ENCODE measurements at places on chromosomes 1 and 21. TPM values are rescaled to one million over a fixed set of nuclear protein-coding genes. Genes with fewer than 3 reads are reported as not detected.

DNA sequence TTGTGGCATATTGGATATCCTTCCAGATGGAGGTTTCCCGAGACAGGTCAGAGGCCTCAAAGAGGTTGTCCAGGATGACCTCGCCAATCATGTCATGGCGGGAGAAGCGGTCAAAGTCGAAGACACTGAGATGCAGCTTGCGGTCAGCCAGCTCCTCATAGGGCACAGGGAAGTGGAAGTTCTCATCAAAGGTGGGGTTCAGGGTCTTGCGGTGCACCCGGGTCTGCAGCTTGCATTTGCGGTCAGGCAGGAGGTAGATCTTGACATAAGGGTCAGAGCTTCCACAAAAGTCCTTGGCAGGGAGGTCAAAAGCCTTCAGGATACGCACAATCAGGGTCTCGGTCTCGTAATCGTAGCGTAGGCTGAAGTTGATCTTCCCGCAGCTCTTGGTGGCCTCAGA, 16.2 kb downstream of the SYT6 start:
- no peaks in the 10 kb centered on the region for H3K4me1 ChIP-seq
- DNase-seq, result no peak
- no peak overlapping the region for H3K4me3 ChIP-seq
- no peak overlapping the region for H3K27ac ChIP-seq
- peaks cover 9% of the 10 kb centered on the region for H3K27me3 ChIP-seq
- H3K36me3 ChIP-seq, result no peaks in the 10 kb centered on the region

DNA sequence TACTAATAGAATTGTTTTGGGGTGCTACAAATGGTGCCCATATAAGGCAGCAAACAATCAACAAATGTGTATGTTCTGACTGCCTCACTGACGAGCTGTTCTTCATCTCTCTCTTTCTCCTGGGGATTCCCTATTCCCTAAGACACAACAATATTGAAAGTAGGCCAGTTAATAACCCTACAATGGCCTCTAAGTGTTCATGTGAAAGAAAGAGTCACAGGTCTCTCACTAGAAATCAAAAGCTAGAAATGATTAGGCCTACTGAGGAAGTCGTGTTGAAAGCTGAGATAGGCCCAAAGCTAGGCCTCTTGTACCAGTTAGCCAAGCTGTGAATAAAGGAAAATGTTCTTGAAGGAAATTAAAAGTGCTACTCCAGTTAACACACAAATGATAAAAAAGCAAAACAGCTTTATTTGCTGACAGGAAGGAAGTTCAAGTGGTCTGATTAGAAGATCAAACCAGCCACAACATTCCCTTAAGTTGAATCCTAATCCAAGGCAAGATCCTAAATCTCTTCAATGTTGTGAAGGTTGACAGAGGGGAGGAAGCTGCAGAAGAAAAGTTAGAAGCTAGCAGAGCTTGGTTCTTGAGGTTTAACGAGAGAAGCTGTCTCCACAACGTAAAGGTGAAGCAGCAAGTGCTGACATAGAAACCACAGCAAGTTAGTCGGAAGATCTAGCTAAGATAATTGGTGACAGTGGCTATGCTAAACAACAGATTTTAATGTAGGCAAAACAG, 26.3 kb downstream of the ATP2B4 start:
- H3K4me1 ChIP-seq, result peaks cover 68% of the 10 kb centered on the region
- peaks cover 31% of the 10 kb centered on the region for H3K36me3 ChIP-seq
- DNase-seq, result peak; percentile 31
- peak overlapping the region; percentile 35 for H3K4me3 ChIP-seq
- H3K27me3 ChIP-seq, result no peaks in the 10 kb centered on the region
- H3K27ac ChIP-seq, result peak overlapping the region; percentile 95

GRCh38 chr1:180234369-180235076, 4.5 kb downstream of the LHX4 start:
- no peak overlapping the region for H3K27ac ChIP-seq
- no peaks in the 10 kb centered on the region for H3K36me3 ChIP-seq
- DNase-seq, result no peak

DNA sequence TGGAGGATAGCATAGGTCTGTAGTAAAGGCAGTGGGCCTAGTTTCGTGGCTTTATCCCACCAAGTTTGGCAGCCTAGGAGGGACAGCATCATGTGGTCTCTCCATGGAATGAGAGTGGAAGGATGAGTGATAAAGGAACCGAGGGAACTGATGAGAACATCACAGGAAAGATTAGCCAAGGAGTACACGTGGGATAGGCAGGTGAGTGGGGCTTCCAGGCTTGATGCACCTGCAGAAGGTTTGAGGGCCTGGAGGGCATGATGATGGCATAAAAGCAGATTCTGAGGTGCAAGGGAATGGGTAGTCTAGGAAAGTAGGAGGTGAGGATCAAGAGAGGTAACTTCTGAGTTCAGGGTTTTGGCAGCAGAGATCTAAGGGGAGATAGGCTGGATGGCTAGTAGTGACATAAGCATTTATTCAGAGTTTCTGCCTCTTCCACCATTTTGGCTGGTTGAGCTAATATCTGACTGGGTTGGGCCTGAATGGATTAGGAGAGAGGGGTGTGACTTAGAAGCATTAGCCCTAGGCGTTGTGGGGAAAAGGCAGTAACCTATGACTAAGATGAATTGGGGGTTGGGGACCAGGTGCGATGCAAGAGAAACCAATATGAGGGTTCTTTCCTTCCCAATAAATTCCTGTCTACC, 9.1 kb downstream of the PTGFRN start:
- H3K4me3 ChIP-seq, result no peak overlapping the region
- no peaks in the 10 kb centered on the region for H3K27me3 ChIP-seq
- peaks cover 9% of the 10 kb centered on the region for H3K4me1 ChIP-seq
- DNase-seq, result no peak
- no peaks in the 10 kb centered on the region for H3K36me3 ChIP-seq

DNA sequence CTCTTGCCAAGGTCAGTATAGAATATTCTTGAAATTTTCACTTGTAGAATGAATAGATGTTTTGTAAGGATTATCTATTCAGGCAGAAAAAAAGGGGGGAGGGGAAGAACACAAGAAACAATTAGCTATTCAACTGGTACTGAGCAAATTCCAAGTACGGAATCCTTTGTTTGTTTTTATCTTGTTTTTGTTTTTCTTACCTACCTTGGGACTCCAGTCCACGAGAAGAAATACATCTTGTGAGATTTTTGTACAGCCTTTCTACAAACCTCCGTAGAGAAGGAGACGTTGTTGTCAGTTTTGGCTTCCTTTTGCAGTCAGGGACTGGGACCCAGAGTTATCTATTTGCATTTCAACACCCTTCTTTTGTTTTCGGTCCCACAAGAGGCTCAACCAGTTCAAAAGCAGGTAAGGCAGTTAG, 36.0 kb downstream of the ZNF281 start:
- peaks cover 11% of the 10 kb centered on the region for H3K4me1 ChIP-seq
- H3K27ac ChIP-seq, result no peak overlapping the region
- no peak overlapping the region for H3K4me3 ChIP-seq

DNA sequence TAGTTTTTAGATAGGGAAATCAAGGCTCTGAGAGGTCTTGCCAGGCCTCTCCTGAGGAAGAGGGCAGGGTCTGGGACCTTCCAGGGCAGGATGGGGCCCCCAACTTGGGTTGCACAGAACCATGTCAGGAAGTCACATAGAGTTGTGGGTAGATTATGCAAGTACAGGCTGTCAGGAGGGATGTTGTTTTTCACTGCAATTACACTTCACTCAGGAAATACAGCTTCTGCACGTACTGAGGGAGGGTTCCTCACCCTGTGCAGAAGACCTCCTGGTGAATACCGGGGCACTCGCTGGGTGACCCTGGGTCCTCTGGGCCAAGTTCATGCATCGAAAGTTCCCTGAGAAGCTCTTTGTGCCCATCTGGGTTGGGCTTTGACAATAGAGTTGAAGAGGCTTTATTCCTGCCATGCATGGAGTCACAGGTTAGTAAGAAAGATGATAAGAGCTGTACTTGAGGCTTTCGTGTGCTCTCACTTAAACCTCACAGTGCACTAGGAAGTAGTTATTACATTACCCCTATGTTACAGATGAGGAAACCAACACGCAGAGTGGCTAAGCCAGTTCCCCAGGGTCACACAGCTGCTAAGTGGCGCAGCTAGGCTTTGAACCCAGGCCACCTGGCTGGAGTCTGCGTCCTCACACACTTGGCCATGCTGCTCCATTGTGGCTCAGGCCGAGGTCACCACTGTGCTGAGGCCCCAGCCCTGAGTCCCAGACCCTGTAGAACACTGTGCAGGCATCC, 16.2 kb upstream of the TNFRSF1B start:
- peaks cover 17% of the 10 kb centered on the region for H3K36me3 ChIP-seq
- H3K4me3 ChIP-seq, result peak overlapping the region; percentile 53
- DNase-seq, result no peak
- peaks cover 74% of the 10 kb centered on the region for H3K4me1 ChIP-seq
- H3K27ac ChIP-seq, result peak overlapping the region; percentile 96

GRCh38 chr21:41207401-41208375, 39.7 kb downstream of the BACE2 start:
- no peak for DNase-seq
- no peaks in the 10 kb centered on the region for H3K27me3 ChIP-seq
- H3K4me3 ChIP-seq, result no peak overlapping the region
- H3K27ac ChIP-seq, result no peak overlapping the region

DNA sequence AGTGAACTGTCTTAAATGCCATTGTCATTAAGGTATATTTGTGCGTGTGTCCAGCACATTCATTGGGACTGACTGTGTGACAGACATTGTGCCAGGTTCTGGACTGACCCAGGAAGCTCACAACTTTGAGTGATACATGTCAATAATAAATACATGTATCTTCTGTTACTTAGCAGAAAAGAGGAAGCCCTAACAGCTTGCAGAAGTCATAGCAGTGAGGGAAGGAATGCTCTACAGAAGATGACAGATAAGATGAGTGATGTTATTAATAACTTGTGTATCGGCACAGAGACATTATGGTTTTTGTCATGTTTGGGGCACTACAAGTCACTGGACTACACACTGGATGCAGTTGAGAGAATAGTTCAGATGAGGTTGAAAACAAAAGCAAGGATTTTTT, 1.2 kb upstream of the SRSF11 start:
- peaks cover 47% of the 10 kb centered on the region for H3K36me3 ChIP-seq
- H3K27me3 ChIP-seq, result no peaks in the 10 kb centered on the region
- no peak for DNase-seq
- H3K27ac ChIP-seq, result peak overlapping the region; percentile 78

DNA sequence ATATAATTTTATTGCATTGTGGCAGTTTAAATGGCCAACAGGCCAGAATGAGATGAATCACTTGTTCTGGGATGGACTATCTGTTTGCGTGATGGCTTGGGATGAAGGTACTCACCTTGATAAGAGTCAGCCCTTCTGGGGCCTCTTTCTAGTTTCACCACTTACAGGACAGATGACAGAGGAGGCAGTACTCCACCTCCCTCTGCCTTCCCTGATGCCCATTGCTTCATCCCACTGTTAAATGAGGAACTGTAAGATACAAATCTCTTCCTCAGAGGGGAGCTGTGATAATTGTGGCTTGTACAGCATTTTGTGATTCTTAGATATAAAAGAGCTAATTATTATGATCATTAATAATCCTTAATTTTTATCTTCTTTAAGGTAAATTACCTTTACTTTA, 3.7 kb upstream of the TCHH start:
- H3K27ac ChIP-seq, result no peak overlapping the region
- no peaks in the 10 kb centered on the region for H3K4me1 ChIP-seq
- no peaks in the 10 kb centered on the region for H3K36me3 ChIP-seq
- DNase-seq, result no peak

DNA sequence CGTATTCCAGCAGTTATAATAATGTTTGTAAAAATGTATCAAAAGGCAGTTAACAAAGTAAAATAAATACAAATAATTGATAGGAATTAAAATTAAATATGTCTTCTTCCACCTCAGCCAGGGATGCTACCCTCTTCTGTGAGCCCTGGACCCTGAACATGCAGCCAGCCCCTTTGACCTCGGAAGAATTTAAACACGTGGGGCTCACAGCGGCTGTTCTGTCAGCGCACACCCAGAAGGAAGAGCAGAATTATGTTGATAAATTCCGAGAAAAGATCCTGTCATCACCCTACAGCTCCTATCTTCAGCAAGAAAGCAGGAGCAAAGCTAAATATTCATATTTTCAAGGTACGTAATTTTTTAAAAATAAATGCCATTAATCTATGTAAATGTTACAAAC, 26.5 kb downstream of the UTS2 start:
- H3K27me3 ChIP-seq, result no peaks in the 10 kb centered on the region
- peaks cover 25% of the 10 kb centered on the region for H3K4me1 ChIP-seq
- H3K36me3 ChIP-seq, result peaks cover 13% of the 10 kb centered on the region
- peak overlapping the region; percentile 93 for H3K4me3 ChIP-seq
- no peak for DNase-seq

DNA sequence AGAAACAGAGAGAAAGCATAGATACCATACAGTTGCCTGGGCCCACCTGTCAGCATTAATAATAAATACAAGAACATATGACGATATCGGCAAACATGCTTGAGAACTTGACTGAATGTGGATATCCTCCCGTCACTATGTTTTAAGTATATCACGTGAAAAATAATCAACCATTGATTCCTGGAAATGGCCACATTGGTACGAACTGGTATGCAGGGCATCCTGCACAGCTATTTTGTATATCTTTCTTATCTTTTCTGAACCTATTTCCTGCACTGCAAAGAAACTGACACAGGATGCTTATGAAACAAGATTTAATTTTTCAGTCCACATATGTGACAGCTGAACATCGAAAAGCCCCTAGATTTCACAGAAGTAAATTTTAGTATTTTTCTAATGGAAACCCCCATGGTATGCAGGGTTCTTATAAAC, 22.8 kb upstream of the RGS1 start:
- no peak overlapping the region for H3K27ac ChIP-seq
- peaks cover 2% of the 10 kb centered on the region for H3K27me3 ChIP-seq
- H3K4me3 ChIP-seq, result no peak overlapping the region
- peaks cover 11% of the 10 kb centered on the region for H3K36me3 ChIP-seq
- DNase-seq, result no peak
- peaks cover 50% of the 10 kb centered on the region for H3K4me1 ChIP-seq

GRCh38 chr1:32335790-32336590, at the start of gene MARCKSL1:
TSS of gene MARCKSL1 (minus strand) at chr1:32336233. CDS start at chr1:32336033, 200 bp downstream.
- peak within 1 kb of the TSS; percentile 85 for H3K4me3 ChIP-seq
- DNase-seq, result peak; percentile 74
- H3K36me3 ChIP-seq, result peaks cover 29% of the 10 kb centered on the region
- no peaks in the 10 kb centered on the region for H3K27me3 ChIP-seq
- H3K27ac ChIP-seq, result peak within 1 kb of the TSS; percentile 67

GRCh38 chr1:55245781-55246180, 30.6 kb upstream of the USP24 start:
- no peak for DNase-seq
- H3K4me3 ChIP-seq, result no peak overlapping the region
- H3K36me3 ChIP-seq, result no peaks in the 10 kb centered on the region
- peaks cover 7% of the 10 kb centered on the region for H3K27me3 ChIP-seq
- H3K4me1 ChIP-seq, result no peaks in the 10 kb centered on the region

- DNase-seq, result no peak
- no peaks in the 10 kb centered on the region for H3K27me3 ChIP-seq
- H3K4me1 ChIP-seq, result peaks cover 5% of the 10 kb centered on the region
- H3K36me3 ChIP-seq, result peaks cover 50% of the 10 kb centered on the region
- no peak overlapping the region for H3K27ac ChIP-seq
Measured at GRCh38 chr21:46363698-46364097, 39.7 kb downstream of the PCNT start.

The IL10RB gene
- 24.7 TPM for total RNA-seq

The SLC44A3 gene
- not detected for total RNA-seq
